NCI-H774 (cell line): ENCODE measurements at places on chromosomes 2 and 18.

DNA sequence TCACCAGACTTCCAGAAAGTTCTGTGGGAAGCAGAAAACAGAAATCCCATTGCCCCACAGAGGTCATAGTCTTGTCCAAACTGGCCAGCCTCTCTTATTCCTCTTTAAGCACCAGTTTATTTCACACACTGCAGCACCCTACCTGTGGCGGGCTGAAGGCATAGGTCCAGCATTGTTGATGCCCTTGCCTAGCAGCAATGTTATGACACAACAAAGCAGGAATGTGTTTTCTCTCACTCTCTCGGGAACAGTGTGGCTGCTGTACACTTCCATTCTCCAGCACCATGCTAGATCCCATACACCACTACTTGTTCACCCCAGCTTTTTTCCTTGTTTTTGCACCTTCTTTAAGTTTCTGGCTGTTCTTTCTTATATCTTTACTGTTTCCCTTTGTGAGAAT lies 181.6 kb downstream of the DNAH6 start:
- DNase-seq, result no peak

GRCh38 chr18:67845035-67845434 lies 328.5 kb upstream of the DSEL start:
- DNase-seq, result no peak

GRCh38 chr18:48290162-48290926 lies 118.8 kb downstream of the ZBTB7C start:
- DNase-seq, result no peak

DNA sequence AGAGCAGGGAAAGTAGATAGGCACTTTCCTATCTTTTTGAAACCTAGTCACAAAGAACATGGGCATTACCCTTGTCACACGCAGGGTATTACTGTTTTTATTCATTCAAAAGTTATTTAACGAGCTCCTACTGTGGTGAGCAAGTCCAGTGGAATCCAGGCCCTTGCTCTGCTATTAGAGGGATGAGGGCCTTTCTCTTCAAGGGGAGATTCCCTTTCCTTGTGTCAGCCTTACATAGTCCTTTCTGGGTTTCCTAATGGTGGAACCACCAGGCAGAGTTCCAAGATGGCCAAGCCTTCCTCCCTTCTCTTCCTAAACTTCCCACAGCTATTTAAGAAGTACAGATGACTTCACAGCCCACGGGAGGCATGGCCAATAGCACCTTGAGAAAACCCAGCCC lies 64.6 kb downstream of the SPTBN1 start:
- DNase-seq, result no peak

DNA sequence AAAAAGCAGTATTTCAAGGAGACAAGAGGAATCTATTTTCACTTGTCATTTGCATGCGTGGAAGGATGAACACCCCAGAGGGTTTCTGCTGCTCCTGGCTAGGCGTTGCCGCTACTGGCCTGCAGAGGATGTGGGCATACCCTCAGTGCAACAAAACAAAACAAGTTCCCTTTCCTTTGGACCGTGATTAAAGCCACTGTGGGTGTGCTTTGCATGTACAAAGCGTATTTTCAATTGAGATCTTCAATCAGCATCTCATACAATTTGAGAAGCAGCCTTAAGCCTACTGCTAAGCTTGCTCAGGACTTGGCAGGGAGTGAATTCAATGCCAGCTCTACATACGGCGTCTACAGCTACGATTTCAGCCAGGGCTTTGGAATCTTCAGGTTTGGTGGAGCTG lies 298.4 kb downstream of the LPIN1 start:
- no peak for DNase-seq

DNA sequence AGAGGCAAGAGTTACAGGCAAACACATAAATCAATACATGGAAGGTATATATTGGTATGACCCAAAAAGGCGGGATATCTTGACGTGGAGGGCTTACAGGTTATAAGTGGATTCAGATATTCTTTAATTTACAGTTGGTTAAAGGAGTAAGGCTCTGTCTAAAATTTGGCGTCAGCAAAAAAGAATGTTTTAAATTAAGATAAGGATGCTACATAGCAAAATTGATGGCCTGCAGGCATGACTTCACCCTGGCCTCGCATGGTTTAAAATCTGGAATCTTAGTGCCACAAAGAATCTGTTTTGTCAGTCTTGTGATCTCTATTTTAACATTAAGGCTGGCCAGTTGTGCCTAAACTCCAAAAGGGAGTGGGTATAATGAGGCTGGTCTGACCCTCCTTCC lies 58.4 kb upstream of the REL start:
- DNase-seq, result no peak

DNA sequence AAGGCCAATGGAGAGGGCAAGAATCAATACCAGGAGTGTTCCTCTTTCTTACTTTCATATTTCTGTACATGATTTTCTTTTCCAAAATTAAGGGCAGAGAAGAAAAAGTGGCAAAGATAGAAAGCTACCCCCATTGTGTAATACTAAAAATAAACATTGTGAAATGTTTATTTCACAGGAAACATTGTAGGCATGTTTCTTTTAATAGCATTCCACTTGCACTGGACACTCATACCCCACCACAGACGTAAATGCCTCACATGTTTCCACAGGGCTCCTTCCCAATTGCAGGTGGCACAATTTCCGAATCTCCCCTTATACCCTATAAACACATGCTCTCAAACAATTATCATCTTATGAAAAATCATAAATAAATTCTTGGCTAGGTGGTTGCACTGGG lies 645.1 kb upstream of the SETBP1 start:
- no peak for DNase-seq

- DNase-seq, result no peak
Observed at GRCh38 chr2:139031722-139032121, 251.5 kb upstream of the NXPH2 start.

- DNase-seq, result no peak
Observed at GRCh38 chr2:74146929-74147726, 584 bp downstream of the BOLA3 start.

DNA sequence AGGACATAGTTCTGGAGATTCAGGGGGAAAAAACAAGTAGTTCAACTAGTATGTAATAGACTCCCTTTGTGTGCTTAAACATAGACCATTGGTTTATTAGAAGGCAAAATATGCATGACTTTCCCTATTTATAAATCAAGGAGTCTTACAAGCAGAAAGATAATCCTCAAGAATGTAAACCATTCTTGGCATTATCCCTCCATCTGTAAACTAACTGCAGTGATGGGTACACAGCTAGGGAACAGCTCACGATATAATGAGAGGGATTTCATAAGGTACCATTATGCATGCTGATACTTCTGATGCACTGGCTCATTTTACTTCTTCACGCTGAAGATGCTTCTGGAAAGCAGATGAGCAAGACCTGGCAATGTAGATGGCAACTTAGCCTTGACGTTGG lies 878 bp downstream of the FBXO15 start:
- DNase-seq, result no peak

- DNase-seq, result no peak
Observed at GRCh38 chr2:86223140-86223926, 24.1 kb downstream of the MRPL35 start.

DNA sequence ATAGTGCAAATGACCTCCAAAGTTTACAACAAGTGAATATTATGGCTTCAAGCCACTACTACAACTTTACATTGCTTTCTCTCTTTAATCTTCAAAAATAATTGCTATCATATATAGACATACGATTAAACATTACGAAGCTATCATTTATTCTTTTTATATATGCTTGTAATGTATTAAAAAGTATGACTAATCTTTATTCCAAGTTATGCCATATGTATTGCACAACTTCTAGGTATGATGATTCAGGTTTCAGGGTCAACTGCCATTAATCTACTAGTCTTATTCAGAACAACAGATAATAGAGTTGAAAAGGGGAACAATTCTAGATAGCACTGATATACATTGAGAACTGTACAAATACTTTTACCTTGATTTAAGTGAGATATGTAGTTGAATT lies 506.2 kb upstream of the TMEFF2 start:
- no peak for DNase-seq

- no peak for DNase-seq
Observed at GRCh38 chr2:154914561-154914960, 216.1 kb downstream of the KCNJ3 start.

DNA sequence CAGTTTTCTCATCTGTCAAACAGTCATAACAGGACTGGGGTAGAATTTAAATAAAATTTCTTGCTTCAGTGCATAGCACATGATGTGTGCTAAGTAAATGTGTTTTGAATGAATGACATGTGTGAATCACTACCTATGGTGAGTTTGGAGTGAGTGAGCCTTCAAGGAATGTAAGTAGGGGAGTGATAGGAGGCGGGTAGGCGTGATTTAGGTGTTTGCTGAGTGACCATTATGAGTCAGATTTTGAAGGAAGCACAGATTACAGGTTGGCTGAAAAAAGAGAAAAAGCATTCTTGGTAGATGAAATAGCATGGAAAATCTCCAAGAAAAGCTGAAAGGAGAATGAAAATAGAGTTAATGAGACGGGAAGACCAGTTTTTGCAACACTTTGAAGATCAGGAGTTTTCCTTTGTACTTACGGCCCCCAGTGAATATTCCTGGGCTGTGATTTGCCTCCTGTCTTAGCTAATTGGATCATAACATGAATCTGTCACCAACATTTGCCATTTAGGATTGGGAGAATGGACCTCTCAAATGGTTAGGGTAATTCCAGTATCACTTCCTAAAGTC lies 136.9 kb upstream of the GATA6 start:
- no peak for DNase-seq

- DNase-seq, result no peak
Observed at GRCh38 chr2:98037666-98038336, 42.1 kb upstream of the TMEM131 start.

- no peak for DNase-seq
Observed at GRCh38 chr2:160306985-160307384, 106.9 kb upstream of the ITGB6 start.

DNA sequence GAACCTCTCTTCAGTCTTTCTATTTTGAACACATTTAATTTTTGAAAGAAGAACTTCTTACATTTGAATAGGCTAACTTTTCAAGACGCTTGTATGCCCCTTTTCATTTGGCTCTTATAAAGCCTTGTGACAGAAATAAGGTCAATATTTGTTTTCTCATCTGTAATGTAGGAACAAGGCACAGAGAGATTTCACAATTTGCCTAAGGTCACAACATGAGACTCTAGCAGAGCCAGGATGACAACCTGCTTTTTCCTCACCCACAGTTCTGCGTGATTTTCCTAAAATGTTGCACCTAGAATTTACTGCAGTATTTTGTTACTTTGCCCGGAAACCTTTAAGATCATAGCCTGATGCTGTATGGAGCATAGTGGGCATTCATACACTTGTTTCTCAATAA lies 67.4 kb downstream of the TXNL1 start:
- DNase-seq, result no peak

DNA sequence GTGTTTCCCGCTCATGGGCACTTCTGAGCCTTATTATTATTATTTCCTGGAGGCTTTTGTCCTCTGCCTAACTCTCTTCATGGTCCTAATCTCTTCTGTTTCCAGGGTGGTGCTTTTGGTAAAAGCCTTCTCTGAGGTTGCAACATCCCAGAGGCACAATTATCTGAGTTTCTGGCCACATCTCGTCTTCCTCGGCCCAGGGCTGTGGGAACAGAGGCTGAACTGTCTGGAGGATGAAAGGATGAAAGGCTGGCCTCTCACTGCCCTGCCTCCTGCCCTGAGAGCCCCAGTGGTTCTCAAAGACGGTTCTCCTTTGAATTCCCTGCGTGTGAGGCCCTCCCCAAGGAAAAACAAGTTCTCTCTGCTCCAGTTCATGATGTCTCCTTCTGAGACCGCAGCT lies 13.8 kb downstream of the GYPC start:
- DNase-seq, result no peak

DNA sequence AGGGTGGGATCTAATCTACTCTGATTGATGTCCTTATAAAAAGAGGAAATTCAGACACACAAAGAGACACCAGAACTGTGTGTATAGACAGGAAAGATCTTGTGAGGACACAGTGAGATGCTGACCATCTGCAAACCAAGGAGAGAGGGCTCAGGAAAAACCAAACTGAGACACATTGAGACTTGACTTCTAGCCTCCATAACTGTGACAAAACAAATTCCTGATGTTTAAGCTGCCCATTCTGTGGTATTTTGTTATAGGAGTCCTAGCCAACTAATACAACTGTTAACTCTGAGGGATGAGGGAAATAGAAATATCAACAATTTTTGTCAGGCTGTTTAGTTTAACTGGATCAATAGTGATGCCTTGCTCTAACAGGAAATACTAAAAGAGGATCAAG lies 93.4 kb upstream of the COL3A1 start:
- no peak for DNase-seq

- no peak for DNase-seq
Observed at GRCh38 chr2:164023896-164024295, 288.1 kb upstream of the FIGN start.

GRCh38 chr2:150424406-150424805 lies 63.1 kb downstream of the RND3 start:
- no peak for DNase-seq

DNA sequence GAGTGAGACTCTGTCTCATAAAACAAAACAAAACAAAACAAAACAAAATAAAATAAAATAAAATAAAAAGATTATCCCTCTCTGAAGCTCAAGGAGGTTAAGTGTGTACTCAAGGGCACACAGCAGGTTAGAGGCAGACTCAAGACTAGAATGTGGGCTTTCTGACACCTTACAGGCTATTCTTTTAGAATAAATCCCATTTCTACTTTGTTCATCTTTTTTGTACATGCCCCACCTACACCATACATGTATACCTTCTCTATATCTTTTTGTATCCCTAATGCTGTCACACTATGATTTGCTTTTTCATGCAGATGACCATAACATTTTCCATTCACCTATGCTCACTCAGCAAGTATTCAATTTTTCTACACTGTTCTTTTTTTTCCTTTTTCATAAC lies 2.6 kb downstream of the IL1B start:
- no peak for DNase-seq

DNA sequence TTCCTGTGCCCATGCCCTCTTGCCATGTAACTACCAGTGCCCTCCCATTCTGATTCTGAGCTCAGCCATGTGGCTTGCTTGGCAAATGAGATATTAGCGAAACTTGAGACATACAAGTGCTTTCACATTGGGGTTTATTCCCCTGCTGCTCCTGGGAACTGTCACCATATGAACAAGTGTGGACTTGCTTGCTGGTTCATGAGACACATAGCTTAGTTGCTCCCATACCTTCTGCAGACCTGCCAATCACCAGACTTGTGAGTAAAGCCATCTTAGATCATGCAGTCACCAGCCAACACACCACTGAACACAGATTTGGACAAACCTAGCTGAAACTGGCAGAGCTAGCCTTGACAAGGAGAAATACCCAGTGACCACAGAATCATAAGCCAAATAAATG lies 155.1 kb downstream of the SS18 start:
- no peak for DNase-seq

DNA sequence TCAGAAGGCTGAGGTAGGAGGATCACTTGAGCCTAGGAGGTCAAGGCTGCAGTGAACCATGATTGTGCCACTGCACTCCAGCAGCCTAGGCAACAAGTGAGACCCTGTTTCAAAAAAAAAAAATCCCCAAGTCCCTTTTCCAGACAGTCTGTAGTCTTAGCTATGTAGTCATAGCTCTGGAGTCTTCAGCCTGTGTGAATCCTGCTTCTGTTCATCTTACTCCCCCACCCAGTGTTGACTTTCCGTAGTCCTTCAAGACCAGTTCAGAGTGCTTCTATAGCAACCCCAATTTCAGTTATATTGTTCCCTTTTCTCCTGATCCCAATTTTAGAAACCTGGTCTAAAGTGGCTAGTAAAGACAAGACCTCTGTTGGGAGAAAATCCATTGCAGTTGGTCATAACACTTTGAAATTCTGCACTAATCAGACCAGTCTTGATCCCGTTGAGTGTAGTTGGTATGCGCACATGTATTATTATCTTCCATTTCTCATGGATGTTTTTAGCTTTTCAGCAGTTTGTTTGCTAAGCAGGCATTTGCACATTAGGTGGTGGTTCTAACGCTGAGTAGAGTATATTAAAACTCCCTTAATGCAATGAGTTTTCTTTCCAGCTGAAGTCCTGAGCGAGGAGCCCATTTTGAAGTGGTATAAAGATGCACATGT lies 9.0 kb downstream of the BZW1 start:
- DNase-seq, result no peak
